ENCODE measurements at places on chromosomes 2 and 18.

- DNase-seq = peak; percentile 65
Observed at GRCh38 chr2:222319586-222320435, 21.0 kb upstream of the PAX3 start.

DNA sequence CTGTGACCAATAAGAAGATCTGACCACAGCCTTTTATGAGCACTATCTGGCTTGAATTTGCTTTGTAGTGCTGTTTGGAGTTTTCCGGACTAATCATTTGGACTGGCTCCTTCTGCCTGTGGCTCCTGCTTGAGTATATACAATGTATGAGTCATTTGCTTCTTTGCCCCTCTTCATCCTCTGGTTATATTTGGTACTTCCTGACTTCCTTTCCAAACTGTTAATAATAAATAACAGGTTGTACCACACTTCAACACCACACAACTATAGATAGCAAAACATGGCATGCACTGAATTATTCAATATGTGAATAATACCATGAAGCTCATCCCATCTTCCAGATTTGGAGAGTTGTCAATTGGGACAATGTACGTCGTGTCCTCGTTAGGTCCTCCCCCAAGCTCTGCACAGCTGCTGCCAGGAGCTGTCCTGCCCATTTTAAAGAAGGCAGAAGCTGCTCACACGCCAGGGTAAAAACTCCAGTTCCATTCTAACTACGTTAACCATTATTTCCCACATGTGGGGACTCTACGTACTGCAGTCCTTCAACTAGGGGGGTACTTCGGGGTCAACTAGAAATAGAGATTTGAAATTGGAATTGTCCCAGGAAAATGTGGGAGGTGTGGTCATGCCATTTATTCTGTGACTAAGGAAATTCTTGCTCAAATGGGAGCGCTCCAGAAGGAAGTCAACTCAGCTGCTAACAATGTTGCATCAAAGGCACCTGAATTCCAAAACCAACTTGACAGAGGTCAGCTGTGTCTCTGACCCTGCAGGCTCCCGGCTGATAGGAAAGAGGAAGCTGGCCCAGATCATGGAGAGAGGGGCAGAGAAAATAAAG is 38.1 kb downstream of the ST8SIA5 start:
- peak; percentile 77 for DNase-seq

- no peak for DNase-seq
Observed at GRCh38 chr2:67524213-67524612, 127.1 kb downstream of the ETAA1 start.

GRCh38 chr2:235901243-235901642 is 266.9 kb downstream of the GBX2 start:
- DNase-seq = no peak

GRCh38 chr2:46983065-46983801 is 67.6 kb upstream of the MCFD2 start:
- no peak for DNase-seq

GRCh38 chr2:186559370-186559769 is 30.5 kb upstream of the ITGAV start:
- DNase-seq = no peak

DNA sequence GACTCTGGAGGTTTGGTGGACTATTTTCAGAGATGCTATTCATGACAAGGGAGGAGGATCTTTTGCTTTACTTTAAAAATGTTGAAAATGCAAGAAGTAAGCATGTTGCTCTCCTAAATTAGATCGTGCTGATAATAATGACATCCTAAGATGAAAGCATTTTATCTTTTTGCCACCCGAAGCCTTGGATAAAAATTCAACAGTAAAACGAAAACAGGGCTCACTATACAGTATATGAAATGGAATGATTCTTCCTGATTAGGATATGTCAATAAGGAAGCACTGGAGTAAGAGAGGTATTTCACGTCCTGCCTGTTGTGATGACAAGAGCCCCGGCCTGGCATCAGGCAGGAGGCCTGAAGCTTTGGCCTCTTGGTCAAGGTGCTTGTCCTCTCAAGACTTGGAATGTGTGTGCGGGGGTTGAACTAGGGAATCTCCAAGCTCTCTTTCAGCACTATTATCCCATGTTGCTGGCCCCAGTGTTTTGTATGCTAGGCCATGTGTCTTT is 306.0 kb downstream of the MTX2 start:
- no peak for DNase-seq

DNA sequence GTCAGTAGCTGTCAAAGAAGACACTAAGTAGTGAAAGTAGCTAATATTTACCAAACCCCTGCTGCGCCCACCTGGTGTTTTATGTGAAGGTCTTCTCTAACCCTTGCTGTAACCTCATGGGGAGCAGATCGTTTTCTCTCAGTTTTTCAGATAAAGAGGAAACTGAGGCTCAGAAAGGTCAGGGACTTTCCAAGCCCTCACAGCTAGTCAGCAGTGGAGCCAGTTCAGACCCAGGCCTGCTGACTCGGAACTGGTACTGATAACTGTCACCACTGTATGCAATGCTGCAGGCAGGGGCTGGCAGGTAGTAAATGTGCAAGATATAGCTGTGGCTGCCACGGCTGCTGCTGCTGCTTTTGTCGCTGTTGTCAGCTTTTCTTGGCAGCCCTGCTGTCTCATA is 69.1 kb downstream of the LRRFIP1 start:
- no peak for DNase-seq

- no peak for DNase-seq
Observed at GRCh38 chr2:60548845-60549237, 4.6 kb downstream of the BCL11A start.

GRCh38 chr2:194116861-194117260 is 1540.2 kb upstream of the SLC39A10 start:
- no peak for DNase-seq

DNA sequence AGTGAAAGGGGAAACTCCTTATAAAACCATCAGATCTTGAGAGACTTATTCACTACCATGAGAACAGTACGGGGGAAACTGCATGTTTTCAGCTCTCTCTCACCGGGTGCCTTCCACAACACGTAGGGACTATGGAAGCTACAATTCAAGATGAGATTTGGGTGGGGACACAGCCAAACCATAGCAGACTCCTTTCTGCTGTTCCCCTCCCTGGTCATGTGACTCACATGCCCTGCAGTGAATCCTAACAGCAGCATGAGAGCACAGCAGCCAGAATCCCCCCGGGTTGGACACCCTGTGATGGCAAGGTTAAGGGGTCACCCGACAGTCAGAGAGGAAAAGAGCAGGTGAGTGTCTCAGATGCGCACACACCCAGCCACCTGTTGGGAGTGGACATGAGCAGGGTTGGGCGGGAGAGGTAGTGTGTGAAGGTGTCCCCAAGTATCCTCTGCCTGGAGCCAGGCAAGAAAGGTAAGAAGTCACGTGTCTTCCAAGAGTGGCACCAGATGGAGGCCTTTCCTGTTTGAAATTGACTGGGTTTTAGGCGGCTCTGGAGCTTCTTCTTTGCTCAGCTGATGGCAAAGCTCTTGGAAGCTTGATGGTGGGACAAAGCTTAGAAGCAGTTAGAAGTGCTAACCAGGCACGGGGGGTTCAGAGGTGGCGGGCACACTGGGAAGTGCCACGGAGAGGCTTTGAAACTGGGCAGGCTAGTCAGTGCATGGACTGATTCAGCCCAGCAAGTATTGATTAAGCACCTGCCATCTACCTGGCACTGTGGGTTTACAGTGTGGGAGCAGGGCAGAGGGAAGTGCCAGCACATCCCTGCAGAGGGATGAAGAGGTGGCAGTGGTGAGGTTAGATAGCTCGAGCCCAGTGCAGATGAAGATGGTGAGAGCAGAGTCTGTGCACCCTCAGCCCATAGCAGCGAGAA is 68.7 kb downstream of the RHOB start:
- DNase-seq = no peak

GRCh38 chr2:54469484-54470053 is 13.4 kb downstream of the SPTBN1 start:
- DNase-seq = no peak

DNA sequence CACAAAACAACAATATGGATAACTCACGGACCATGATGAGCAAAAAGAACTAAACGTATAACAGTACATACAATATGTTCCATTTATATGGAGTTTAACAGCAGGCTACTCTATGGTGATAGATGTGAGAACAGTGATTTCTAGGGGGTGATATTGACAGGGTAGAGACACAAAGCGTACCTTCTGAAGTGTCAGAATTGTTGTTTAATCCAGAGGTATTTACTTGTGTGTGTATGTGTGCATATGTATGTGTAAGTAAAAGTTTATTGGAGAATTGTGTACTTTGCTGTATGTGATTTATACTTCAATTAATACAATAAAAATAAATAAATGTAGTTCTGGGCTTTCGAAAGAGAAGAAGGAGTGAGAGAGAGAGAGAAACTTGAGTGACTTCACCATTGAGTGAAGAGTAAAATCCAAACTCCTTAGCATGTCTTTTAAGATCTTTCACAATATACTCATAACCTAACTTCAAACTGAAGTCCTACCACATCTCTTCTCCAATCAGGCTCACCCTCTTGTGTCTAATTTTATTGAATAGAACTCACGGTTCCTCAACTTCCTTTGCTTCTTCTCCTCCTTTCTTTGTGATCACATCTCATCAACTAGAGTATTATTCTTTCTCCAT is 126.0 kb upstream of the KLF7 start:
- DNase-seq = no peak

GRCh38 chr2:126699716-126700581 is 44.0 kb downstream of the GYPC start:
- peak; percentile 51 for DNase-seq

DNA sequence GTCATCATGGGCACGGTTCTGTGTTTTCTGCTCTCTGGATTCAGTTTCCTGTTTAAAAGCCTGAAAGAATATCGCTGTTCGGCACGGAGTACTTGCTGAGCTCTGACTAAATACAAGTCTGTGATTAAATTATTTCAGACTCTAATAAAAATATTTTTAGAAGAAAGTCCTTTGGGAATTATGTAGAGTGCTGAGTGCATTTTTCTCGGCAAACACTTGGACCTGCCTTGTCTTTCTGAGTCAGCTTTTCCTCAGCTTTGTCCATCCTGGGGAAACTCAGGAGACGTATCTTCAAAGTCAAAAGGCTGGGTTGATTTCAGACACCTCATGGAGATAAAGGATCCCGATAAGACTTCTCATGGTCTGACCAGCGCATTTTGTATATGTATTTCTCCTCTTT is 45.9 kb downstream of the IL1R2 start:
- DNase-seq = no peak

GRCh38 chr2:96404446-96405373 is 69.1 kb downstream of the NCAPH start:
- peak; percentile 72 for DNase-seq

- DNase-seq = no peak
Observed at GRCh38 chr2:54915101-54915500, 135.2 kb downstream of the RTN4 start.

GRCh38 chr2:232276733-232277313 is 101.7 kb upstream of the ALPP start:
- DNase-seq = peak; percentile 17

DNA sequence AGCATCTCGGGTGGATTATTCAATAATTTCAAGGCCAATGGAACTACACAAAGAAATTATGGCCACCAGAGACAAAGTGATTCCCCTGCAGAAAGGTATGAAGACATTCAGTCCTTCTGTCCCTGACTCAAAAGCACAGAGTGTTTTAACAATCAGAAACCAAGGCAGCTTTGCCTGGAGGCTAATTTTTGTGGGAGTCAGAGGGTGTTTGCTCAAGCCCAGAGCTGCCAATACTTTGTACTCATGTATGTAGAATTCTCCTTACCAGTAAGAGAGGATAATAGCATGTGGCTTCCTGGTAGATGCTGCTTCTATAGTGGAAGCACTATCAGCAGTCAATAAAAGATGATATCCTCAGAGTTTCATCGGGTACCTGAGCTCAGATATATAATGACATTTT is 178.4 kb downstream of the KCNE4 start:
- peak; percentile 26 for DNase-seq

GRCh38 chr2:196233021-196233804 is 61.8 kb upstream of the STK17B start:
- DNase-seq = peak; percentile 93

GRCh38 chr18:5582849-5583681 is 39.3 kb upstream of the EPB41L3 start:
- DNase-seq = no peak

GRCh38 chr2:150742094-150742493 is 254.6 kb upstream of the RND3 start:
- no peak for DNase-seq

GRCh38 chr18:579238-579637 is 942 bp upstream of the CETN1 start:
- DNase-seq = no peak

DNA sequence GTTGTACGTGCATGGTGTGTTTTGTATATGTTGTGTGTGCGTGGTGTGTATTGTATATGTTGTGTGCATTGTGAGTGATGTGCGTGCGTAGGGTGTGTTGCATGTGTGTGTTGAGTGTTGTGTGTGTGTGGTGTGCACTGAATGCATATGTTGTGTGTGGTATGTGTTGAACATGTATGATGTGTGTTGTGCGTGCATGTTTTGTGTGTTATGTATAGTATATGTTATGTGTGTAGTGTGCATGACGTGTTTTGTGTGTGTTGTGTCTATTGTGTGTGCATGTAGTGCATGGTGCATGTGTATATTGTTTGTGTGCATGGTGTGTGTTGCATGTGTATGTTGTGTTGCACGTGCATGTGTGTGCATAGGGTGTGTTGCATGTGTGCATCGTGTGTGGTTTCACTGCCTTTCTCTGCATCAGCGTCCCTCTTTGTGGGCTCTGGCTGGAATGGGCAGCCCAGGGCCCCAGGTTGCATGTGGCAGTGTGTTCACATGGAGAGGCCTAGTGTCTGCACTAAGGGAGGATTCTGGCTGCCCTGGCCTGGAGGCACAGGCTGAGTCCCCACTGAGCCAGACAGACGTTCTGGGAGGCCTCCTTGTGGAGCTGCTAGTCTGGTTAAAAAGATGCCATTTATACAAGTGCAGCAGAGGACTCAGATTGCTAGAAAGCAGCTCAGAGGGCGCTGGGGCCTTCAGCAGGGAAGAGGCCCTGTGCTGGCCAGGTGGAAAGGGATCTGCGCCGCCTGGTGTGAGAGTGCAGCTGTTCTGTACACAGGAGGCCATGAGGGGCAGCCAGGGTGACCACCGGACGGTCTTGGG is 107.2 kb downstream of the FAM168B start:
- no peak for DNase-seq

DNA sequence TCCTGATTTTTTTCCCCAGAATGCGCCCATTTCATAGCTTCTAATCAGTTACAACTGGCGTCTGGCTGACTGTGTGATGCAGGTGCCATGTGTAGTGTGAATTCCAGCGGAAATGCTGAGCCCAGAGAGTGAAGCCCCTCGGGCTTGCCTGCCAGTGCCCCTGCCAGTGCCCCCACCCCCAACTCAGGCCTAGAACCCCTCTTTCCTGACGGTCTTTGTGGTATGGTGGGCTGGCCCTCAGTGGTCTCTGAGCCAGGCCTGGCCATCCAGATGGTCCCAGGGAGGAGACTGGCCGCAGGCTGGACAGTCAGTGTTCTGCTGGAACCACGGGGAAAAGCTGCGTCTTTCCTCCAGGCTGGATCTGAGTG is 3.1 kb downstream of the RAMP1 start:
- DNase-seq = no peak

All from A673 (cell line).